ENCODE measurements at places on chromosomes 5 and 9.
A peak's percentile ranks its signal among the peaks of the same experiment; 100 is the strongest.

- DNase-seq: no peak
These were observed 156.5 kb downstream of the ERCC6L2 start for GRCh38 chr9:96031916-96032534.

DNA sequence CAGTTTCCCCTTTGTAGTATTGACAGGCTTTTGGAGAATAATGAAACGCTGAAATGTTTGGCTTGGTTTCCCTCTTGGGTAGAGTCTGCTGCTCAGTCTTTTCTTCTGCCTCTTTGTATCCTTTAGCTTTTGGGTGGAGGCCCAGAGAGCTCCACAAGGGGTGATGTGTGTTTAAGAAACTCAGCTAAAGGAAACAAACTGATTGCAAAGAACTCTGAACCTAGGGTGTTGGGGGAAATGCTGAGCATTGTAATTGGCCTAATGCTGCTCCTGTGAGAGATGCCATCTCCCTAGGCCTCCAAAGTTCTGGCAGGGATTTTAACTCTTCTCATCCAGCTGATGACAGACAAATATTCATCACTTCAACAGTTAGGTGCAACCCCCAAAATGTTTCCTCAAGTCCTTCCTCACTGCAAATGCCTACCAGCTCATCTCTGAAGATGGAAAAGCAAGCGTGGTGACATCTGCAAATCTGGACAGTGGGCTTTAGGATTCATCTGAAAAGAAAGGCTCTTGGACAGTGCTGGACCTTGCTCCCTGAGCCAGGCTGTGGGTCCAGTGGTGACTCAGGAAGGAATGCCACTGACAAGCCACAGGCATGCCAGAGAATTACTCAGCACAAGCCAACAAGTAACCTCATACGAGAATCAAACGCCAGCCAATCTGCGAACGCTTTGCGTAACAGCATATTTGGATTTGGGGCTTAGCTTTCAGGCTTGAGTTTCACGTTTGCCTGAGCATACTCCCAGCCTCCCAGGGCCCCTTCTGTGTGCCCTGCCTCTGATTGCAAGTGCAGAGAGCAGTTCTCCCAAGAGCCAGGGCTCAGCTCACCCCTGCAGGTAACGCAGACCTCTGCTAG is 30.5 kb upstream of the ZSWIM6 start:
- peak; percentile 75 for DNase-seq

DNA sequence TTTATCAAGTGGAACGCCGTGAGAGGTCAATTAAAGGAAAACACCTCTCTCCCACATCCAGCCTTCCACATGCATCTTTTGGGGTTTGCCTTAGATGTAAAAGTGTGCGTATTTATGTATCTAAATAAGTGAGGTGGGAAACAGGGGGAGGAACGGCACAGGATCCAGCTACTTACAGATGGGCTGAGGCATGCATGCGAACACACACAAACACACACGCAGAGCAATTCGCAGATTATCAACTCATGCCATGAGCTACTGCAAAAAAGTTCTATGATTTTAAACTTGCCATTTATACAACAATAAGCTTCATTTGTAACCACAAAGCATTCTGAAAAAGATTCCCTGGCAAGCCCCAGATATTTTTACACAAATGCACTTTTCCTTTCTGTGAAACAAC is 242.1 kb downstream of the BNC2 start:
- no peak for DNase-seq

DNA sequence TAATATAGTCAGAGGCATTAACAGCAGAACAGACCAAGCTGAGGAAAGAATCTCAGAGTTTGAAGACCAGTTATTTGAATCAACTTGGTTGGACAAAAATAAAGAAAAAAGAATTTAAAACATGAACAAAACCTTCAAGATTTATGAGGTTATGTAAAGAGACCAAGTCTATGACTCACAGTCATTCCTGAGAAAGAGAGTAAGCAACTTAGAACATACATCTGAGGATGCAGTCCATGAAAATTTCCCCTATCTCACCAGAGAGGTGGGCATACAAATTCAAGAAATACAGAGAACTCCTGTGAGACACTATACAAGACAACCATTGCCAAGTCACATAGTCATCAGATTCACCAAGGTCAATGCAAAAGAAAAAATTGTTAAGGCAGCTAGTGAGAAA is 17.4 kb upstream of the C9orf72 start:
- DNase-seq: no peak

DNA sequence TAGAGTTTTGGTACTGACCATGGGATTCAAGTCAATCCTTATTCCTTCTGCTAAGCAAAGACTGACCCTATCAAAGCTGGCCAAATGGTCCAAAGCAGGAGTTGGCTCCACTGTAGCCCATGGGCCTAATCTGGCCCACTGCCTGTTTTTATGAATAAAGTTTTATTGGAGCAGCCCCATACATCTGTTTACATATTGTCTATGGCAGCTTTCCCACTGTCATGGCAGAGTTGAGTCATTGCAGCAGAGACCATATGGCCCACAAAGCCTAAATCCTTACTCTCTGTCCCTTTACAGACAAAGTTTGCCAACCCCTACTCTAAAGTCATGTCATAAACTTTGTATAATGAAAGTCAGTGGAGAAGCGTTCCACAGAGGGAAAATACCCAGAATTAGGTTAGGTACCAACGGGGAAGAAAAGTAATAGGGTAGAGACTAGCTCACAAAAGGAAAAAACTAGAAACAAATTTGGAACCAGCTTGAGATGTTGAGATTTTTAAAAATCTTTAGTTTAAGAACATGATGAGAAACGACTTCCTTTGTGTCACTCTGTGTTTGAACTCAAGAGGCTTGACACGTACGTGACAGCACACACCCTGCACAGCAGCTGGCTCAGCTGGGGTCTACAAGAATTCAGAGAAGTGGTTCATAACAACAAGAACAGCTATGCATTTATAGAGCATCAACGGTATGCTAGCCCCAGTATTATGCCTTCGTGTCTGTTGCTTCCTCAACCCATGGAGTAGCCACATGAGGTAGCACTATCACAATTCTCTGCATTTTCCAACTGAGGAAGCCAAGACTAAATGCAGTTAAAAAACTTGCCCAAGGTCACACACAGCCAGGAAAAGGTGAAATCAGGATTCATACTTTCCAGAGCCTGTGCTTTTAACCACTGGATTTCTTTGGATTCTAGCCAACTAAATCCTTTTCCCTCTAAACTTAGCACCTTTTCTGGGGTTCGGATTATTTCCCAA is 198.9 kb upstream of the WWC1 start:
- DNase-seq: no peak

Data from right hindlimb (tissue), 1 donor.